Activated naive CD4-positive, alpha-beta T cell (primary cell): ENCODE measurements at places on chromosomes 7 and 10.

DNA sequence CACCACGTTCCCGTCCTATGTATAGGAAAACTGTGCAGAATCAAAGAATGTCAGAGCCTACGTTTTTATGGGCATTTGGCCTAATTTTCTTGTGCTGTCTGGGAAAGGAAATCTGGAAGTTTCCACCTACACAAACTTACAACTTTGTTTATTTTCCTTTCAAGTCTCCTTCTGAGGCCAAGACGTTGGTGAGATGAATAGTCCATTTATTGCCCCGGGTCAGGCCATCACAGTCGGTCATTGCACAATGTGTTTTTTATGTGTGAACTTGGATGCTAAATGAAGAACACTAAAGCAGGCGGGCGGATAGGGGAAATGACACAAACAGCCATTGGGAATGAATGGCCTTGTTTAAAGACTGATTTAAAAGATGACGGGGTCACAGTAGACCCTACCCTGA, 38.6 kb downstream of the TRIL start:
- DNase-seq: no peak

DNA sequence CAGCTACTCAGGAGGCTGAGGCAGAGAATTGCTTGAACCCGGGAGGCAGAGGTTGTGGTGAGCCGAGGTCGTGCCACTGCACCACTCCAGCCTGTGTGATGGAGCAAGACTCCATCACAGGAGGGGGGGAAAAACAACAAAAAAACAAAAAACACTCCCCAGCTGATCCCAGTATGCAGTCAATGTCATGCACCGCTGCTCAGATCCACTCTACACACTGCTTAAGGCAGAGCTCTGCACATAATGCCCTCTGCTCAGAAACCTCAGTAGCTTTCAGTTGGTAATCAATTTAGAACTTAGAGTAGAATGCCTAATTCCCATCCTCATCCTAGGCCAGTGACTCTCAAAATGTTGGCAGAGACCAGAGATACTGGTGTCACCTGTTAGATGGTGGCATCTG, 43.9 kb downstream of the PDSS1 start:
- no peak for DNase-seq

GRCh38 chr10:23448802-23449570, 10.1 kb downstream of the OTUD1 start:
- DNase-seq: no peak

DNA sequence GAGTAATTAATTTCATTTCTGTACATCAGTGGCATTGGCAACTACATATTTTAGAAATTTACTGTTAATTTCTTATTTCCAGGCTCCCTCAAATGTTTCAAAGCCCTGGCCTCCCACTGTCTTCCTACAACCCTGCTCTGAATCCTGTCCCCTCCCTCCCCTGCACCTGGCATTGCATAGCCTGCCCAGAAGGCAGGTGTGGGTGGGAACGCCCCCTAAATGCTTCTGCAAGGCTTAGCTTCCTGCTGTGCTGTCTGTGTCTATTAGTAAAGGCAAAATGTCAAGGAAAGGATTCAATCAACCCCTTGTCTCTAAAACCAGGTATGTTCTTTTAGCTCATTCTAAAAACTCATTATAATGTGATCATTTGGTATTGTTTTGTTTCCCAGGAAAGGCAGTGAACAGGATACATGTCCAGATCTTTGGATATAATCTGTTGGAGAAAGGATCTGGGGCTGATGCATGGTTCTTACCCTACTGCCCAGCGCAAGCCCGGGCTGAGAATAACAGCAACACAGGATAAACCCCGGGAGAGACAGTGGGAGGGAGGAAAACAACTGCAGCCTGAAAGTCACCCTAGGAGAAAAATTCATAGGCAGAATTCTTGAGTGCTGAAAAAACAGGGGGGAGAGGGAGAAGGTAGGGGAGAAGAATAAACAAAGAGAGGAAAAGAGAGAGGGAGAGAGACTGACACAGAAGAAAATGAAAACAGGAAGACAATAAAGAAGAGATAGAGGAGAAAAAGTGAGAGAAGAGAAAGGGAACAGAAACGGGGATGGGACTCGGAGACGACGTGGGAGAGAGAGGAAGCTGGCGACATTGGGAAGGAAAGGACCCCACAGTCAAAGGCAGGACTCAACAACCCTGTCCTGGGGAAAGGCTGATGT, 589 bp downstream of the ZNF488 start:
- no peak for DNase-seq

DNA sequence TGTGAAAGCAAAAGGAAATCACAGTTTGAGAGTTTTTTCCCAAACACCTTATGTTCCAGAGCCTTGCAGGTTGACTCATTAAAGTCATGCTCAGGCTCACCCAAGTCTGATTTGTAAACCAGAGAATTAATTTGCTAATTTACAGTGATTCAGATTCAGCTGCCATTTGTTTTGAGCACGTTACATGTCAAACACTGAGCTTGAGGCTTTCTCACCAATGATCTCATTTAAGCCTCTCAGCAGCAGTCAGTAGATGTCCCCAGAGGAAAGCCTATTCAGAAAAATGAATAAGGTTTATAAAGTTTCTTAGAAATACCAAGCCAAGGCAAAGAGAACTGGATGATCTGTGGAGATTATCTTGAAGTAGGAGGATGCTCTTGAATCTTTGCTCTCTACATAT, 420.4 kb downstream of the HTR7 start:
- DNase-seq: no peak

GRCh38 chr7:91325726-91326125, 61.5 kb downstream of the FZD1 start:
- no peak for DNase-seq
